ENCODE measurements at places on chromosomes 5 and 9.
A peak's percentile ranks its signal among the peaks of the same experiment; 100 is the strongest.

DNA sequence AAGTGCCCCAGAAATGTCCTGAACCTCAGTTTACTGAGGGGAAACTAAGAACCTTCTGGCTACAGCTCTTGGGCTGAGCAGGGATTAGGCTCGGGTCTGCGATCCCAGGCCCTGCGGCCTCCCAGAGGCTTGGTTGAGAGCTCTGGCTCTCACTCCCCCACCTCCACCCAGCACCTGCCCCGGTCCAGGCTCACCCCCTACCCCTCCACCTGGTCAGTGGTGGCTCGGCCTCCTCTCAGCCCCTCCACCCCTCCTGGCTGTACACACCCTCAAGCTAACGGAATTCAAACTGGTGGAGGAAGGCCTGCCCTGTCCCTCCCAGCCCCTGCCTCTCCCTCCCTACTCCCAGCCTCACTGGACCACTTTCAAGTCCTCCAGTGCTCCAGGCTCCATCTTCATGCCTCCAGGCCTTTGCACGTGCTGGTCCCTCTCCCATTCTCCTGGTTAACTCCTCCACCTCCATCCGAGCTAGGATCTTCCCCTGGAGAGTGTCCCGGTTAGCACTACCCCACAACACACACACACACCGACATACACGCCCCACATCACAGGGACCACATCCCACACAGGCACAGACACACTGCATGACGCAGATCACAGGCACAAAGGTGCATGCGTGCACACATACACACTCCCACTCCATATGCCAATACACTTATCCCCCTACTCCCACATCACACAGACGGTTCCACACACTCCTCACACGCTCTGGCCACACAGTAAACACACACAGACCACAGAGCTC lies 130.9 kb downstream of the C9orf50 start:
- peak; percentile 62 for DNase-seq

- DNase-seq, result peak; percentile 57
Observed at GRCh38 chr9:132268725-132269352, 85.9 kb downstream of the SETX start.

GRCh38 chr5:90135779-90136378 lies 273.7 kb downstream of the CETN3 start:
- no peak for DNase-seq

GRCh38 chr9:89888677-89889076 lies 283.9 kb downstream of the GADD45G start:
- no peak for DNase-seq

- DNase-seq, result no peak
Observed at GRCh38 chr5:109388407-109388806, 21.4 kb downstream of the PJA2 start.

- no peak for DNase-seq
Observed at GRCh38 chr5:11777096-11777495, 127.2 kb downstream of the CTNND2 start.

DNA sequence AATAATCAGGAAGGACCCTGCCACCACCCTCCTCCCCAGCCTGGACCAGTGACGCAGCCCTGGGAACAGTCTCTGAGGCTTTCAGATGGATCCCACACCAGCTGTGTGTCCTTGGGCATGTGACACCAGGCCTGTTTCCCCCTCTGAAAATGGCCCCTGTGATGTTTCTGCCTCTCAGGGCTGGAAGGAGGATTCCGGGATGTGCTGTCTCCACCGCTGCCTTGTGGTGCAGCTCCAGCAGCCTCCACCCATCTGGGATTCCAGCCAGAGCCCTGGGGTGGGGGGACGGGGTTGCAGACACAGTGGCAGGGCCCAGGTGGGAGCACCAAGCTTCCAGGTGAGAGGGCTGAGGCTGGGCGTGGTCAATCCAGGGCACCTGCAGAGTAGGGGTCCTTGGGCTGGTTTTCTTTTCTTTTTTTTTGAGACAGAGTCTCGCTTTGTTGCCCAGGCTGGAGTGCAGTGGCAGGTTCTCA lies 179.7 kb upstream of the IER5L start:
- no peak for DNase-seq

DNA sequence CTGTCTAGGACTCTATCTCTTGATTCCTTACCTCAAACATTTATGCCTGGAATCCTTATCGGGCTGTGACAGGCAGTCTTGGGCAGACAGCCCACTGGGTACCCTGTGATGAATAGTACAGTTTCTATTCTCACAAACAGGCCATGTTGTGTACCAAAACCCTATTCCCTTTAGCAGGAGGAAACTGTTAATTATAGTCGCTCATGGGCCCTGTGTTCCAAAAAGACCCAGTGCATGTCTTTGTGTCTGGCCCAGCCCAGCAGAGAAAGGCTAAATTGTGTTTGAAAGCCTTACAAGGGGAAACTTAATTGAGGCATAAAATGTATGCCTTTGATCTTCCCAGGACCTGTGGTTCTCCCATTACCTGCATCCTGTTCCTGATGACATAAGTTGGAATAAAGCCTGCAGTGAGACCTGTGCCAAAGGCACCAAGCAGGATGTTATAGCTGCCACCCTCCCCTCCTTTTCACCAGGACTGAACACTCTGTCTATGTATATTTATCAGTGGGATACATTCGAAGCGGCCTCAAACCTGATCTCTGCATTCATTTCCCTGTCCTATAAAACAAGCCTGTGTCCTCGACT lies 43.3 kb downstream of the TLR4 start:
- no peak for DNase-seq

DNA sequence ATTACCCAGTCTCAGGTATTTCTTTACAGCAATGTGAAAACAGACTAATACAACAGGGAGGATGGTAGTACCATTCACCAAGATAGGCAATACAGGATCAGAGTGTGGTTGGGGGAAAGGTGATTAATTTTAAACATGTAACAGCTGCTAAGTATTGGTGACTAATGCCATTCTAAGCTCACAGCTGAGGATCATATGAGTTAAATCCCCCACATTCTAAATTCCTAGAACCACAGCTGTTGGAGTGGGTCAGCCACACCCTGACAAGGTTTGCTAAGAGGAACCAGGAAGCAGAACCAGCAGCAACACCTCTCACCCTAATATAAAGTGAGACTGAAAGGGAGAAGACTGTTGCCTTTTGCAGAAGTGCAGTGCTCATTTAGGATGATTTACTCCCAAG lies 24.8 kb downstream of the HSPB3 start:
- no peak for DNase-seq

- no peak for DNase-seq
Observed at GRCh38 chr5:64838376-64838775, 69.6 kb downstream of the CWC27 start.

DNA sequence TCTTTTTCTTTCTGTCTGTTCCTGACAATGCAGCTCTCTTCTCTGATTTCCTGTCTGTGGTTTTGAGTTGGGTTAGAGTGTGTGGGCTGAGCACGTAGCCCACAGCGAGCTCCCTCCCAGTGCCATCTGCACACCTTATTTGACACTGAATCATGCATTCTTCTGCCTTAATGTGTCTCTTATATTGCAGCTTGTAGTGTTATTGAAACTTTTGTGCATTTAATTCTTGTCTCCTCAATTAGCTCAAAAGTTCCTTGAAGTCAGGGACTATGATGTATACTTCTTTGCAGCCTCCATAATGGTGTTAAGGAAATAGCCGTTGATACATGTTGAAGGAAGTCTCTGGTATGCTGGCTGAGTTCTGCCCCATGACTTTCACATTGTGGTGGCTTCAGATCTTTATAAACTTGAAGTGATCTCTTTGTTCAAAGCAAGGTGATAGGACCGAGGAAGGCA lies 576.2 kb upstream of the CLINT1 start:
- peak; percentile 38 for DNase-seq

GRCh38 chr5:179875741-179876609 lies 17.4 kb upstream of the MRNIP start:
- DNase-seq, result no peak

- no peak for DNase-seq
Observed at GRCh38 chr5:98200726-98201541, 572.5 kb upstream of the RGMB start.

GRCh38 chr5:169728-170094 lies 21.6 kb upstream of the LRRC14B start:
- DNase-seq, result no peak

GRCh38 chr5:148967783-148968182 lies 95.1 kb downstream of the SH3TC2 start:
- no peak for DNase-seq

- no peak for DNase-seq
Observed at GRCh38 chr5:96741891-96742309, 65.8 kb downstream of the ERAP1 start.

GRCh38 chr5:123119334-123119986 lies 30.4 kb downstream of the PRDM6 start:
- no peak for DNase-seq

DNA sequence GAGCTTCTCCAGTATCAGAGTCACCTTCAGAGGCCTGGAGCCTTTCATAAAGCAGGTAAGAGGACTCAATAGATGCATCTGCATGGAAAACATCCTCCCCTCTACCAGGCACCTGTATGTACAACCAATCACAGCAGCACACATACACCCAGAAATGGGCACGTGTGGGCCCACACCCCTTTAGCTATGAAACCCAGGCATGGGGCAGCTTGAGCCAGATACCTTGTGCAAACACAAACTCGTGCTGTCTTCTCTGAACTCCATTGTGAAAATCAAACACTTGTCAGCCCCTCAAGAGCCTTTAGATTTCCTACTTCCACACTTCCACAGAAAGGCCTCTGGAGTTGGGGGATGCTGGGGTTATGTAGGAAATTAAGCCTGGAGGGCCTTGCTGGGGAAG lies 1.1 kb upstream of the CSF2 start:
- no peak for DNase-seq
